ENCODE measurements at places on chromosomes 13 and 19. TPM values are rescaled to one million over a fixed set of nuclear protein-coding genes. Genes with fewer than 3 reads are reported as not detected.

The NCCRP1 gene
- total RNA-seq, result 1.3 TPM

The CD22 gene
- total RNA-seq, result not detected

The KIRREL2 gene
- total RNA-seq, result 0.08 TPM

The ELL gene
- total RNA-seq, result 20.6 TPM

The CABP5 gene
- not detected for total RNA-seq

The ZNF433 gene
- 2.1 TPM for total RNA-seq

The FFAR2 gene
- not detected for total RNA-seq

The ZNF547 gene
- 0.62 TPM for total RNA-seq

The RNF225 gene
- total RNA-seq, result 0.31 TPM

The STOML3 gene
- not detected for total RNA-seq

The LHB gene
- total RNA-seq, result not detected

The DACH1 gene
- total RNA-seq, result not detected

The F2RL3 gene
- not detected for total RNA-seq

The PPP1R13L gene
- total RNA-seq, result 112 TPM

The RFPL4A gene
- not detected for total RNA-seq

The KLF1 gene
- not detected for total RNA-seq

The JOSD2 gene
- 50.0 TPM for total RNA-seq

The SLC8A2 gene
- not detected for total RNA-seq

The PCDH9 gene
- total RNA-seq, result 0.19 TPM

The EBI3 gene
- 0.23 TPM for total RNA-seq

The IFNL3 gene
- not detected for total RNA-seq

The PPM1N gene
- 4.1 TPM for total RNA-seq

The ZNF66 gene
- total RNA-seq, result 1.2 TPM

The ANGPTL8 gene
- total RNA-seq, result not detected

The CEACAM7 gene
- not detected for total RNA-seq

The ICAM5 gene
- total RNA-seq, result 8.8 TPM

The EFNB2 gene
- 34.4 TPM for total RNA-seq

The EDDM13 gene
- 2.2 TPM for total RNA-seq

The NPAS1 gene
- total RNA-seq, result 0.46 TPM

The SIAH3 gene
- total RNA-seq, result 0.04 TPM

The CCDC194 gene
- not detected for total RNA-seq

The ZNF653 gene
- 8.4 TPM for total RNA-seq

The ONECUT3 gene
- total RNA-seq, result not detected

The MAMSTR gene
- total RNA-seq, result 0.72 TPM

The KIR2DL1 gene
- not detected for total RNA-seq

The GRIN2D gene
- 0.16 TPM for total RNA-seq

The KLK11 gene
- total RNA-seq, result 1.0 TPM
